ENCODE measurements at places on chromosomes 13 and 19.

GRCh38 chr19:5743630-5744029, 23.2 kb downstream of the CATSPERD start:
- no peak for DNase-seq

GRCh38 chr19:56934438-56935090, 94.0 kb upstream of the PEG3 start:
- no peak for DNase-seq

GRCh38 chr13:50153401-50153800, 138.2 kb downstream of the KCNRG start:
- no peak for DNase-seq

GRCh38 chr13:110001670-110002275, 215.4 kb upstream of the IRS2 start:
- no peak for DNase-seq

- no peak for DNase-seq
Observed at GRCh38 chr19:47309608-47310007, at the start of gene C5AR1. Gene C5AR1, plus strand, starts transcription at chr19:47309861. Its CDS starts 35 bp downstream, at chr19:47309896.

DNA sequence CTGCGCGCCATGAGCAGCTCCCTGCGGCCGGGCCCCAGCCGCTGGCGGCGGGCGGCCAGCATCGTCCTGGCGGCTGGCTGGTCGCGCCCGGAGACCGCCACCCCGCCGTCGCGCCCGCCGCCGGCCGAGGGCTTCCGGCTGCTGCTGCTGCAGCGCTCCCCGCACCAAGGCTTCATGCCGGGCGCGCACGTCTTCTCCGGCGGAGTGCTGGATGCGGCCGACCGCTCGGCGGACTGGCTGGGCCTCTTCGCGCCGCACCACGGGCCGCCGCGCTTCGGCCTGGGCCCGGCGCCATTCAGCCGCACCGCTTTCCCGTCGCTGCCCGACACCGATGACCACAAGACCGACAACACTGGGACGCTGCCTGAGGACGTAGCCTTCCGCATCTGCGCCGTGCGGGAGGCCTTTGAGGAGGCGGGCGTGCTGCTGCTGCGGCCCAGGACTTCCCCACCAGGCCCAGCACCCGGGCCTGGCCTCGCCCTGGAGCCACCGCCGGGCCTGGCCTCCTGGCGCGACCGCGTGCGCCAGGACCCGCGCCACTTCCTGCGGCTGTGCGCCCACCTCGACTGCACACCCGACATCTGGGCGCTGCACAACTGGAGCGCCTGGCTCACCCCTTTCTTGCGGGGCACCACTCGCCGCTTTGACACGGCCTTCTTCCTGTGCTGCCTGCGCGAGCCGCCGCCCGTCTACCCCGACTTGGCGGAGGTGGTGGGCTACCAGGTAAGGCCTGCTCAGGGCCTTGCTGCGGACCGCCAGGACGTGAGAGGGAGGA, 518 bp downstream of the NUDT19 start:
- DNase-seq = no peak

GRCh38 chr13:94481941-94482340, 2.5 kb upstream of the DCT start:
- DNase-seq = no peak

DNA sequence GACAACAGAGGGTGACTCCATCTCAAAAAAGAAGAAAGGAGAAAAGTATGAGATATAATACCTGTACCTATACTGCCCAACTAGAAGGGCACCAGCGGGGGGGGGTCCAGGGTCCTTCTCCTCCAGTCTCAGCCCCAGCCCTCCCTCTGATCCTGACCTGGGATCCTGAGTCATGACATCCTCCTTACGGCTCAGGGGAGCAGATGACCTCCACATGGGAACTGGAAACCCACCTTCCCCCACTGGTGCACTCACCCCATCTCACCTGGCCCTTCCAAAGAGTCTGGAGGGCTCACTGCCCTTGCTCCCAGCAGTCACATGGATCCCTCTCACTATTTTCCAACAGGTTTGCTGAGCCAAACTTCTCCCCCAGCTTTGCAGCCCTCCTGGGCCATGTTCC, 24.2 kb downstream of the TUBA3C start:
- no peak for DNase-seq

DNA sequence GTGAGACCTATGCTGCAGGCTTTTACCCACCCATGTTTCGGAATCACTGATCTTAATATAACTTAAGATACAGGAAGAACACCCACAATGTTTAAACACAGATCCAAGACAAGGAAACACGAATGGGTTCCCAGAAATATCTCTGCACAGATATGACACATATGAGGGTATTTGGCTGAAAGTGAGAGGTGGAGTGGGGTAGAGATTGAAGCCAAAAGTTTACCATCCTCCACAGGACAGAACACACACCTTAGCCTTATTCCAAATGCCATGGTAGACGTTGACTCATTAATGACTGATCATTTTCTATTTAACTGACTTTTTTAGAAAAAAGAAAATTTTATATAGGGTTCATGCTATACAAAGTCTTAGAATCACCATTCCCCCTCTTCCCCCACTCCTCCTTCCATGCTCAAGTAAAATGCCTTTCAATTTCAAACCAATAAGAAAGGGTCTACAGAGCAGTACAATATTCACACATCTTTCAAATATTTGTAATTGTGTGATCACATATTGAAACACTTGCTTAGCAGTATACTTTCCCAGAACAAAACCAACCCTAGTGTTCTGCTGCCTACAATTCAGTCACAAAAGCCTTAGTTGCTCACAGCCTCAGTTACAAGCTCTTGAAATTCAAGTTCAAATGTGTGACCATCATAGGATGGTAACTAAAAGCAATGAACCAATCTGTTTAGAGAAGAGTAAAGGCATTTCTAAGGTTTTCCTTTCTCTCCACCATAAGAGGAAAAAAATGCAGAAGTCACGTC, 11.8 kb upstream of the DOCK9 start:
- DNase-seq = no peak

DNA sequence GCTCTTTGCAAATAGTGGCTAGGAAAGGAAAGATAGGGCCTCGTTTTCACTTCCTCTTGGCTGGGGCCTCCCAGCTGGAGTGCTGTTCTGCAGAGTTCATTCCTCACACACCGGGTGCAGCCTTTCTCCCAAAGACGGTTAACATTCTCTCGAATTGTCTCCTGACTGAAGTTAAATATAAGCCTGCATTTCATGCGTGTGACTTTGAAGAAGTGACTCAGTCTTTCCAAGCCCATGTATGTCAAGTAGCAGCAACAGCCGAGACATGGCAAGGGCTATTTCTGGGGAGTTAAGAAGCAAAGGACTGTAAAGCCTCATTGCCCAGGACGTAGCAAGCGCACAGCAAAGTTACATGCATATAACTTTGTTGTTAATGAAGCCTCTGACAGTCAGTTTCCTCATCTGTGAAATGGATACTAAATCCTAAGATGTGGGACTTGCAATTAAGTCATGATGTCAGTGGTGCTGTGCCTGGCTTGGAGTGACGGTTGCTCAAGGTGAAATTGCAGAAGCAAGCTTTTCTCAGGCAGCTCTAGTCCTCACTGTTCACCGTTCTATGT, 502.4 kb downstream of the MYO16 start:
- DNase-seq = no peak

- no peak for DNase-seq
Observed at GRCh38 chr19:35740108-35740422, 2.2 kb downstream of the IGFLR1 start.

GRCh38 chr19:10593820-10594637, 6.9 kb upstream of the AP1M2 start:
- DNase-seq = no peak

DNA sequence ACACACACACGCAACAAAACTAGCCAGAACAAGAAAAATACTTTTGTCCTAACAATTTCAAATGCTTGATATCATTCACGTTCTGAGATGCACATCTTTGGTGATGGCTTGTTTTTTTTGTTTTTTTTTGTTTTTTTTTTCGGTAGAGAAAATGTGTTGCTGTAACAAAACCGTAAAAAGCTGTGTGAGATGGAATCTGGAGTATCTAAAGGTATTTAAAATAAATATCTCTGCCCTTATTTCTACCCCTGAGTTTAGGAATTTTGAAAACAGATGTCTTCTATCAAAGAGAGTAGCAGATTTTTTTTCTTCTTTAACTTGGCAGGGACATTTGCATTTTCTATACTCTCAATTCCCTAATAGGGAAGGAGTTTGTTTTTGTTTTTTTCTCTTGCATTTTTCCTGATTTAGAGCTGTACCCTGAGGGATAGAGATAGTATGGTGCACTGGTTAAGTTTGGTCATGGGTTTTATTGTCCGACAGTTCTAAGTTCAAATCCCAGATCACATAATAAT, 446.6 kb downstream of the KLF5 start:
- DNase-seq = no peak

GRCh38 chr19:991174-991931, 7.2 kb downstream of the WDR18 start:
- DNase-seq = no peak

DNA sequence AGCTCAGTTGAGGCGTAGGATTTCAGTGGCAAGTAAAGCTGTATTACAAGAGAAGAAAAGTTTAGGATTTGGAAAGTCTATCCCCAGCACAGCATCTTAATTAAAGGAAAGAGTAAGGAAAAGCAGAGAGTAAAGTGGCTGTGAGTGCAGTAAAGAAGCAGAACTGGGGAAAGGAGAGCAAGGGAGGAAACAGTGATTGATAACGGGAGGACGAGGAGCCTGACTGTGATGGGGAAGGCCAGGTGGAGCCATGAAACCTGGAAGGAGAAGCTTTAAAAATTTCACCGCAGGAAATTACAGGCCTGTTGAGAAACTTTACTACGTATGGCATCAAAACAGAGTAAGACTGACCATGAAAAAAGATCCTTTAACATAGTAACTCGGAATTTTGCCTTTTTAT, 175.6 kb downstream of the SHISA2 start:
- DNase-seq = no peak

DNA sequence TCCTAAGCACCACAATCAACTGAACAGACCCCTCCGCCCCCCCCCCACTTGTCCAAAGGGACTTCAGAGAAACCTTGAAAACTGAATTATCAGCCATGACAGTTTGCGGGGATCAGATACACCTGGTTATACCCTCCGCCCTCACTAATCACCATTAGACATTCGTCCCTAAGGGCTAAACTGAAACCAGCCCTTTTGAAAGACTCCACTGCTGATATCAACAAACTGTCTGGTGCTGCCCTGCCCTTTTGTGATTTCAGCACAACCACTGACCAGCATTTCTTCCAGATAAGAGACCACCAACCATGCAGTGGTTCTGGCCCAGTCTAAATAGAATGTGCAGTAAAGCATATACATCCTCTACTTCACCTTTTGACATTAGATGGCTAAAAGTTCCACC, 1422.9 kb downstream of the EFNB2 start:
- DNase-seq = no peak

DNA sequence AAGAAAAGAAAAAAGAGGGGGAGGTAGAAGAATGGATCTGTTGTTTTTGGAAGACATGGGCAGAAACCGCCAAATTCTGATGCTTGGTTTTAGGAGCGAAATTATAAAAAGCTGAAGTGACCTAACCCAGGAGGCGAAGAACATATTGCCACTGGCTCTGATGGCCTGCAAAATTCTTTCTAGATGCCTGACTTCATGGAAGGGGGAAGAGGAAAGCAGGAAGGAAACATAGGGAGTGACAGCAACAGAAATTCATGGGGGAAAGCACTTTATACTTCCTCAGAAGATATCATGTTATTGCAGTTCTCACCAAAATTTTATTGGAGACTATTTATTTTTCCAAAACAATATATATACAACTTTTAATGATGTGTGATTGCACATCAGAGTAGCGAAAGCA, 213.5 kb downstream of the DLEU7 start:
- DNase-seq = no peak

- no peak for DNase-seq
Observed at GRCh38 chr19:19417046-19417445, 11.6 kb downstream of the GATAD2A start.

- no peak for DNase-seq
Observed at GRCh38 chr13:31172535-31172934, 10.8 kb upstream of the HSPH1 start.

GRCh38 chr19:4062419-4063368, 4.0 kb downstream of the ZBTB7A start:
- no peak for DNase-seq

GRCh38 chr19:46492841-46493235, 2.8 kb downstream of the PNMA8B start:
- no peak for DNase-seq

DNA sequence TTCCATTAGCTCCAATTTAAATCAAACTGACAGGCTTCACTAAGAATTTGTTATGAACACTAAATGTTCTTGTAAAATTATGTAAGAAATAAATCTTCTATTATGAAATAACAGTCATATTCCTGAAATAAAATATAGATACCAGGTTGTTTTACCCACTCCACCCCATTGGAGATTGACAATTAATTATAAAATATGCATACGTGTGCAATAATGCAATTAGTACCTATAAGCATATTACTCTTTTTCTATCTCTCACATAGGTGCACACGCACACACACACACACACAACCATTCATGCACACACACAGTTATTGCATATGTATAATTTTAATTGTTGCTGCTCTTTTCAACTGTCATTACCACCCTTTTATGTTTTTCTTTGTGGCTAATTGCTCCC, 395.7 kb downstream of the SLITRK5 start:
- no peak for DNase-seq

DNA sequence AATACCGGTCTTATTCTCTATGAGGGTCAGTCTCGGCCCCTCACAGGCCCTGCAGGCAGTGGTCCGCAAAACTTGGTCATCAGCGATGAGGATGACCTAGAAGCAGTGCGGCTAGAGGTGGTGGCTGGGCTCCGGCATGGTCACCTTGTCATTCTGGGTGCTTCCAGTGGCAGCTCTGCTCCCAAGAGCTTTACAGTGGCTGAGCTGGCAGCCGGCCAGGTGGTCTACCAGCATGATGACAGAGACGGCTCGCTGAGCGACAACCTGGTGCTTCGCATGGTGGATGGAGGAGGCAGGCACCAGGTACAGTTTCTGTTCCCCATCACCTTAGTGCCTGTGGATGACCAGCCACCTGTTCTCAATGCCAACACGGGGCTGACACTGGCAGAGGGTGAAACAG, 1.8 kb downstream of the FREM2 start:
- no peak for DNase-seq

- no peak for DNase-seq
Observed at GRCh38 chr13:46318986-46319385, 68.1 kb downstream of the RUBCNL start.

GRCh38 chr13:38648912-38649311, 38.0 kb upstream of the FREM2 start:
- no peak for DNase-seq

DNA sequence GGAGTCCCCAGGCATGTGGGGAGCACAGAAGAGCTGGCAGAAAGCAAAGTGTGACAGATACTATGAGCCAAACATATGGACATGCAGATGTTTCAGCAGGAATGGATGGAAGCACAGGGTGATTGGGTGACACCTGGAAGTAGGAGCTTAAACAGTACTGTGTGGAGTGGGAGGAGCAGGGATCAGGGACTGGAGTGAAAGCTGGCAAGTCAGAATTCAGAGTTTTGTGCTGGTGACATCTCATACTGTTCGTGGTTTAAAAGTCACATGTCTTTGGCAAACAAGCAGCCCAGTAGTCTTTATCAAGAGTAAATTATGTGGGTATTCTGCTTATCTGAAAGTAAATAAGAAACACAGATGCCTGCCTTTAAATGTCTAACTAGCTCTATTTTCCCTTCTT, 408.2 kb downstream of the COG6 start:
- no peak for DNase-seq
